ENCODE measurements at places on chromosomes 12 and 14.
A peak's percentile ranks its signal among the peaks of the same experiment; 100 is the strongest.

DNA sequence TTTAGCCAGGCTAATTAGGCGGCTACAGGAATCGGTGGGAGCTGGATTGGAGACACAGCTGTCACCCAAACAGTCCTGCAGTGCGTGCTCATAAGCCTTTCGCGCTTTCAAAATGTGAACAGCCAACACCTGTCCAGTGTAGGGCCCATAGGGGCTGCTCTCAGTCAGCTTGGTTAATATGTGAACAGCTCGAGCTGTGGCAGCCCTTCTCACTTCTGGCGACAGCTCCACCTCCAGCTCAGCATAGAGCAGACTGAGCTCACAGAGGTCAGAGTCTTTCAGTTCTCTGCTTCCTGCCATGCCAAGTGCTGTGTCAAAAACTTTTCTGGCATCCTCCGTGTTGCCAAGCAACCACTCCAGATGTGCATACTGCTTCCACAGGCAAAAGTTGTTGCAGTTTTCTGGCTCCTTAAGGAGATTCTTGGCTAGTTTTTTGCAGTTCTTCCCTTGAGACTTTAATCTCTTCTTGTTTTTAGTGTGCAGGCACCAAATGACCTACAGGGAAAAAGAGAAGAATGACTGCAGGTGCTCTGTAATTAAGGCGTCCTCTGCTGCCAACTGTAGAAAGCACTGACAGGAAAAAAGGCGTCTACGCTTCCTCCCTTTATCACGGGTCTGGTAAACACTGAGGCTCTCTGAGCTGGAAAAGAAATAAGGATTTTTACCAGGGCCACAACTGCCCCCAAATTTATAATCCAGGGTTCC, 32.5 kb downstream of the PSMC1 start:
- DNase-seq: peak; percentile 15

- DNase-seq: no peak
Measured at GRCh38 chr14:77268989-77269600, 1.9 kb downstream of the NGB start.

DNA sequence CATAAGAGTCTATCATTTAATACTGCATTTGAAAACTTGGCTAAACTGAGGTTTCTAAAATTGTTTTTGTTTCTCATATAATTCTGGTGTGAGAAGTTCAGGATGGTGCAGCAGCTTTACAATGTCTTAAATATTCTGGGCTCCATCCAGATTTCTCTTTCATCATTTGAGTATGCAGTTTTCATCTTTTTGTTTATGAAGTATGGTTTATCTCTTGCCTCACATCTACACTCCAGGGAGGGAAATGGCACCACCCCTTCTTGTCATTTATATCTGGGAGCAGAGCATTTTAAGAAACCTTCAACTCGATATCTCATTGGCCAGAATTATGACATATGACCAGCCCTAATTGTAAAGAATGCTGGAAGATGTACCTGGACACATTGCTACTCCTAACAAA, 24.3 kb downstream of the GEMIN2 start:
- DNase-seq: no peak

- DNase-seq: no peak
Measured at GRCh38 chr12:105846331-105846730, 292.4 kb downstream of the NUAK1 start.

- no peak for DNase-seq
Measured at GRCh38 chr12:124225730-124226129, 69.2 kb upstream of the RFLNA start.

- DNase-seq: no peak
Measured at GRCh38 chr12:89305373-89305772, 46.9 kb downstream of the DUSP6 start.

DNA sequence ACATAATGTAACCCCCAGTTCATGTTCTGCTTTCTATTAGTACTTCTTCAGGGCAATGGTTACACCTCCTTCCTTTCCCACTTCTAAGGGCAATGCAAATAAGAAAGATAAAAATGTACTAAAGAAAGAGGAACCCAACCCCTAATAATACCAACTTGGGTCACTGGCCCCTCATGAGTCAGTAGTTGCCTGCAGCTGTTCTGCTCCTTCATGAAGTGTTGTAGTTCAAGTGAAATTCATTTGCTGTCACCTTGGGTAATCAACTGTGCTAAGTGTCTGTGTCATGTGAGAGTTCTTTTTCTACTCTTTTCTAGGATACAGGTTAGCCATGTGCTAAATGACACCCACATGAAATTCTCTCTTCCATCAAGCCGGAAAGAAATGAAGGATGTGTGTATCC, 91.8 kb downstream of the PLXNC1 start:
- no peak for DNase-seq

DNA sequence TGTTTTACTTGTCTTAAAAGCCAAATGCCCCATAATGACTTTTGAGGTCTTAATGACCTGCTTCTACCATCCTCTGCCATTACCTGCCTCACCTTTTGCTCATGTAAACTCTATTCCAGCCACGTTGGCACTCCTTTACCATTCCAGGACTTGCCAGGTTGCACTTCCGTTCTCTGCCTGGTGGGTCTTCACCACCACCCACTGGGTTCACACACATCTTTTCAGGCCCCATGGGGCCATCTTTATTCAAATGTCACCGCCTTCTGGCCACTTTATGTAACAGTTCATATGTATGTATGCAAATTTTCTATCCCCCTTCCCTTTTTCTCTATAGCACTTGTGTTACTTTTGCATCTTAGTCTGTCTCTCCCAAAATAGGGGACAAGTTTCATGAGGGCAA, 57.7 kb downstream of the ATP2A2 start:
- DNase-seq: no peak

- no peak for DNase-seq
Measured at GRCh38 chr14:102629011-102629444, 36.6 kb downstream of the RCOR1 start.

DNA sequence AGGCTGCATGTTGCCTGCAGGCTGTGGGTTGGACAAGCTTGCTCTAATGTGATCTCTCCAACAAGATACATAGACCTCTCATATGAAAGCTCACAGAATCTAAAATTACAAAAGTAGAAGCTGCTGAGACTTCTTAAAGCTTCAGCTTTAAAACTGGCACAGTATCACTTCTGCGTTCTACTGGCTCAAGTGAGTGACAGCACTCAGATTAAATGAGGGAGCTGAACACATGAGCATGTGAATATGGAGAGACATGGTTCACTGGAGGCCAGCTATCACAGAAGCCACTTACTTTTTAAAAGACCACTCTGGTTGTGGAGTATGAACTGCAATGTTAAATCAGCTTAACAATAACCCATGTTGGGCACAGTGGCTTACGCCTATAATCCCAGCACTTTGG, 29.1 kb upstream of the ANO6 start:
- DNase-seq: no peak

DNA sequence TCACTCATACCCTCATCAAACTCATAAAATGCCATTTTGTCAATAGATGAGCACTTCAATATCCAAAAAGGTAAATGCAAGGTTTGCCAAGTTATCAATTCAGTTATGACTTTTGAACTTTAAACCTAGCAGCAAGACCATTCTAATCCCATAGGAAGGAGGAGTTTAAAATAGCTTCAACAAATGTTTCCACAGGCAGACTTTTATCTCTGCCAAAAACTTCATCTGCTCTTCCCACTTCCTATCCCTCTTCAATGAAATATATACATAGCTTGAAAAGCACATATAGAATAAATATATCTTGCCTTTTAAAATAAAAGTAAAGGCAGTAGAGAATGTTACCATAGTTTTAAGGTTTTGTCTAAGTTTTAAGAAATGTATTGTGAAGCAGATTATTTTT, 1749.1 kb upstream of the SEL1L start:
- DNase-seq: no peak

GRCh38 chr14:56333359-56334292, 215.4 kb downstream of the PELI2 start:
- no peak for DNase-seq

GRCh38 chr12:53976172-53976822, 1.5 kb upstream of the HOTAIR start:
- no peak for DNase-seq

GRCh38 chr14:22497144-22497423, 91.9 kb downstream of the DAD1 start:
- DNase-seq: no peak

GRCh38 chr12:66934302-66935062, 255.6 kb upstream of the GRIP1 start:
- no peak for DNase-seq

- DNase-seq: no peak
Measured at GRCh38 chr12:94872971-94873733, 130.3 kb downstream of the NDUFA12 start.

GRCh38 chr12:95608252-95609033, 57.2 kb upstream of the USP44 start:
- no peak for DNase-seq

GRCh38 chr14:46136456-46136855, 515.1 kb downstream of the RPL10L start:
- DNase-seq: no peak

GRCh38 chr12:4874671-4875070, 35.0 kb upstream of the KCNA1 start:
- DNase-seq: no peak

- no peak for DNase-seq
Measured at GRCh38 chr12:124769163-124769530, 94.5 kb downstream of the SCARB1 start.

DNA sequence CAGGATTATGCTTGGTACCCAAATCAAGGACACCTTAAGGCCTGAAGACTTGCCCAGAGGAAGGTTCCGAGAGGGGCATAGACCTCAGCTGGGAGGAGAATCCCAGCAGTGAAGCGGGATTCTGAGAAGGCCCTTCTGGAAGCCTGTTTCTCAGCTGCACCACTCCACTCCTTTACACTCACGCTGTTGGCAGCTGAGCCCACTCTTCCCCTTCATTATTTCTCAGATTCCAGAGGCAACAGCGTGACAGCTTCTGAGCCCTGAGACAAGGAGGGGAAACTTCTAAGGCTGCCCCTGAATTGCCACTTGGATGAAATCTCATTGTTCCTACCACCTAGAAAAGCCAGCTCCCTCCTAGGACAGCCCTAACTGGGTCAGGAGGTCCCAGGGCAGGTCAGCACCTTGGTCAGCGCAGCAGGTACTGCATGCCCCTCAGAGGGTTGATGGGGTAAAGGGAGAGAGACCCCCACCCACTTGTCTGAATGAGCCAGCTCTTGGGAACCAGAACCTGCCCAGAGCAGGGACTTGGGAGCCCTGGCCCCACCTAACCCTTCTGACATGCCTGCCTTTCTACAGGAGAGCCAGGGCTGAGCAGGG, 53.9 kb downstream of the ISCA2 start:
- DNase-seq: no peak

GRCh38 chr12:2402073-2402579, 349.3 kb downstream of the CACNA1C start:
- DNase-seq: no peak

GRCh38 chr12:13843841-13844240, 137.6 kb downstream of the GRIN2B start:
- DNase-seq: no peak

GRCh38 chr14:30290001-30290400, 269.0 kb upstream of the G2E3 start:
- DNase-seq: no peak

DNA sequence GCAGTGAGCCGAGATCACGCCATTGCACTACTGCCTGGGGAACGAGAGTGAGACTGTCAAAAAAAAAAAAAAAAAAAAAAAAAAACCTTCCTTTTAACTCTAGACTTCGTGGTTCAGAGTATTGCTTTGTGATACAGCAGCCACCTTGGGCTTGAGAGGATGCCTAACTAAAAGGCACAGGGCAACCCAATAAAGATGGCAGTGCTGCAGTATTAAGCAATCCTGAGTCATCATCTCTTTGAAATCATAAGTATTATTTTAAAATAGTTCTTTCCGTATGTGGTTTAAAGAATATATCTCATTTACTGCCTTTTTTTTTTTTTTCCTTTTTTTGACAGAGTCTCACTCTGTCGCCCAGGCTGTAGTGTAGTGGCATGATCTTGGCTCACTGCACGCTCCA, 116.1 kb downstream of the PLEKHA5 start:
- no peak for DNase-seq

GRCh38 chr14:33675415-33676130, 275.3 kb downstream of the EGLN3 start:
- no peak for DNase-seq

- no peak for DNase-seq
Measured at GRCh38 chr12:66241061-66242043, 52.3 kb downstream of the IRAK3 start.

GRCh38 chr12:31989571-31990362, 30.6 kb downstream of the RESF1 start:
- no peak for DNase-seq

DNA sequence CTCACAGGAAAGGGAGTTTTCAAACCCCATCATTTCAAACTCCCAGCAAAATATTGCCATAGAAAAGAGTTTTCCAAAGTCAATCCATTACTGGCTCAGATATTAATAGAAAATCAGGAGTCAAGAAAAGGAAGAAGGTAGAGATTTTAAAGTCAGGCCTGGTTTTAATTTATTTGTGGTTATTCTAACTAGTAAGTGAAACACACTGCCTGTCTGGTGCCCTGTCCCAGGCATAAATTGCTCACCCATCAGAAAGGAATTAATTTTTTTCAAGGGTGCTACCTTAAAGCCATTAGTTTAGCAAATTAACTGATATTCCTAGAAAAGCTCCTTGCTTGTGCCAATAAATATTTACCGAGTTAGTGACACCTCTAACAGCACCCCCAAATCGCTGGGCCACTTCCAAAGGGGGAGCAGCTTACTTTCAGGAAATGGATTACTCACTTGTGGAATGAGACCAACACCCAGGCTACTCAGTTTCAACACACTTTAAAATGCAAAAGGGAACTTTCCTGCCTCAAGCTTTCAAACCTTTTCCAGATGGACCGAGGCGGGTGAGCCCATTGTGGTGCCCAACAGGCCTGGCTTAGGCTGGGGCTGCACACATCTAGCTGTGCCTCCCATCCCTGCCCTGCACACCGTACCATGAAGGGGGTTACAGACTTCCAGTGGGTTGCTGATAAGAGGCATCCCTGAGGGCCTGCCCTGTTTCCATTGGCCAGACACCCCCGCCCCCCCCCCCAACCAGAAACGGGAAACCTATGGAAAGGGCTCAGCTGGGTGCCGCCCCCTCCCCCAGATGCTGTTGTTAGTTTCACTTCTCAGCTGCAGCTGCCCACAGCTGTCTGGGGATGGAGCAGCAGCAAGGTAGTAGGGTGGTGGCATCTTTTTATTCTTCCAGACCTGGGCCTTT, 117.2 kb downstream of the SAMD4A start:
- no peak for DNase-seq

- DNase-seq: no peak
Measured at GRCh38 chr14:101116065-101116464, 212.5 kb upstream of the RTL1 start.

- DNase-seq: no peak
Measured at GRCh38 chr14:28264306-28264705, 502.3 kb upstream of the FOXG1 start.

DNA sequence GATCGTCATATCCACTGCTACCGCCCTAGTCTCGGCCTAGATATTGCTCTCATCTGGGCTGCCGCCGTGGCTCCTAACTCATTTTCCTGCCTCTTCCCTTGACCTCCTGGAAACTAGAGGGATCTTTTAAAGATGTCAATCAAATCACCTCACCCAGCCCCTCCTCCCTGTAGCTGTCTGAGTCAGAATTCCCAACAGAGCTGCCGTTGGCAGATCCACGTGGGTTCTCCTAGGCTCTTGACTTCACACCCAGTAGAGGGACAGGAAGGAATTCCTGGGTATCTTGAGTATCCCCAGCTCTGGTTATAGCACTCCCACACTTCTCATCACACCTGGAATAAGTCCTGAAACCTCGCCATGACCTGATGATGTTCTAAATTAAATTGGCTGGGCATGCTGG, 11.9 kb downstream of the TGFB3 start:
- no peak for DNase-seq

- no peak for DNase-seq
Measured at GRCh38 chr12:44571006-44571550, 305.0 kb downstream of the NELL2 start.

GRCh38 chr12:32477714-32478113, 78.4 kb downstream of the FGD4 start:
- no peak for DNase-seq

Data from midbrain (tissue), 1 donor.